ENCODE measurements at places on chromosomes 13 and 19. TPM values are rescaled to one million over a fixed set of nuclear protein-coding genes. Genes with fewer than 3 reads are reported as not detected.
A peak's percentile ranks its signal among the peaks of the same experiment; 100 is the strongest.

DNA sequence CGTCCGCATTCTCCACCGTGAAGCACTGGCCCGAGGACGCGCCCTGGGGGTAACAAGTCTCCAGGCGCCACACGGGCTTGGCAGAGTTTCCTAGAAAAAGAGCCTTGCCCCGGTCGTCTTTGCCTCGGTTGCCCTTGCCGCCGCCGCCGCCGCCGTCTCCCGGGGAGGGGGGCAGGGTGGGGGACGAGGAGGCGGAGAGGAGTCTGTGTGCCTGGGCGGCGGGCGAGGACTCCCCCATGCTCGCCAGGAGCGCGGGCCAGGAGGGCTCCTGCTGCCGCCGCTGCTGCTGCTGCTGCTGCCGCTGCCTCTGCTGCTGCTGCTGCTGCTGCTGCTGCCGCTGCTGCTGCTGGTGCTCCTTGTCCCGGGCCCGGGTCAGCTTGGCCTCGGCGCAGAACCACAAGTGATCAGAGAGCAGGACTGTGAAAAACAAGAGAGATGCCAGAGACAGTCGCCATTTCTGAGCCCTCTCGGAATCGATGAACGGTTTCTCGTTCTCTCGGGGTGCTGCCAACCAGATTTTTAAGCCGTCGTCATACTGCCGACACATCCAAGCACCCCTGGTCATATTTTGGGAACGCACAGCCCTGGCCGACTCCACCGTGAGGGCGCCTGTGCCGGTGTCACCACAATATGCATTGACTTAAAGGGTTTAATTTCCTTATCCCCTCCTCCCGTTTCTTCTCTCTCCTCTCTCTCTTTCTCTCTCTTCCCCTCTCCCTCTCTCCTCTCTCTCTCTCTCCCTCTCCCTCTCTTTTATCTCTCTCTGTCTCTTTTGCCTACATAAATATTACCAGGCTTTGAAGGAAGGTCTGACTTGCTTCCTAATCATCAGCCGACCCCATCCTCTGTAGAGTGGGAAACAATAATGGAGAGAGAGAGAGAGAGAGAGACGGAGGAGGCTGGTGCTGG lies 349.1 kb downstream of the LIG4 start:
- peak; percentile 65 for DNase-seq

DNA sequence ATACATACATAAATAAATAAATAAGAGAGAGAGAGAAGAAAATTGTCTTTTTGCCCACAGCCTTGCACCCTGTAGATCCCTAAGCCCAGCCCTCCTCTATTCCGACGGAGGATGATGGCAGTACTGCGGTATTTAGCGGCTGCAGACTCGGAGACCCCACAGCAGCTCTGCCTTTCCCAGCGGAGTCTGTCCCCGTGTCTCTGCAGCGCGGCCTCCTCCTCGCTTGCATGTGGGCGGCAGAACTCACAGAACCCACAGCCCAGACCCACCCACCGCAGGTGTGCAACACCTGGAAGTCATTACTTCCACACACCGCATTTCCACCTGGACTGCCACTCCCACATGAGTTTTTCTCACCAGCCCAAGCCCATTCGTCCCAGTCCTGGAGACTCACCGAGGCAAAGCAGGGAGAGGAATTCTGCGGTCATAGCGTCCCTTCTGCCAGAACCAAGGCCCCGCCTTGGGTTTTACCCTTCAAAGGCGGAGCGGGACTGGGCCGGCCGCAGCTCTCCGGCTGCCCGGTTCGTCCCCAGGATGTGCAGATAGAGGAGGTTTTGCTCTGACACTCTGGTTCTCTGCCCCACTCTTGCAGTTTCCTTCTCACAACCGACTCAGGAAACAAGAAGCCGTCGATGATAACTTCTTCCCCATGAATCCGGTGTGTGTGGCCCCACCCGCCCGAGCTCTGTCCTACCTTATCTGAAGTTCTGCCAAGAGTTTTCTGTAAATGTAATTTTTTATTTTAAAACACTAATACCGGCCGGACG lies at the start of gene VSTM1:
Gene VSTM1, minus strand, starts transcription at position 548 of the 767 bp plus-strand sequence. Its CDS starts 120 bp downstream, at position 428.
- no peak for DNase-seq

DNA sequence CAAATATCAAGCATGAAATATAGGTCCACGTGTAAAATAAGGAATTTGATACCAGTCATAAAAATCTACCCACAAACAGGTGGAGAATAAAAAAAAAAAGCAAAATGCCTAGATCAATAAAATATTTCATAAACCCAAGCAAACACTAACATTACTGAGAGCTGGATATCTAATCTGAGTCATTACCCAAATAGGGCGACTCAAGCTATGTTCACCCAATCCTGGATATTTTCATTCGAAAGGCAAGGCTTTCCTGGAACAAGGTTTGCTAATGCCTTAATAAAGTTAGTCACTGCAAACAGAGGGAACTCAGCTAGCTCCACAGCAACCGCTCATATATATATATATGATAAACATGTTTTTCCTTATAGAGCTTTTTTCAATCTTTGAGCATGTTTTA lies 33.5 kb upstream of the TM9SF2 start:
- no peak for DNase-seq

GRCh38 chr19:57900311-57900710 lies 11.5 kb upstream of the ZNF814 start:
- DNase-seq: no peak

DNA sequence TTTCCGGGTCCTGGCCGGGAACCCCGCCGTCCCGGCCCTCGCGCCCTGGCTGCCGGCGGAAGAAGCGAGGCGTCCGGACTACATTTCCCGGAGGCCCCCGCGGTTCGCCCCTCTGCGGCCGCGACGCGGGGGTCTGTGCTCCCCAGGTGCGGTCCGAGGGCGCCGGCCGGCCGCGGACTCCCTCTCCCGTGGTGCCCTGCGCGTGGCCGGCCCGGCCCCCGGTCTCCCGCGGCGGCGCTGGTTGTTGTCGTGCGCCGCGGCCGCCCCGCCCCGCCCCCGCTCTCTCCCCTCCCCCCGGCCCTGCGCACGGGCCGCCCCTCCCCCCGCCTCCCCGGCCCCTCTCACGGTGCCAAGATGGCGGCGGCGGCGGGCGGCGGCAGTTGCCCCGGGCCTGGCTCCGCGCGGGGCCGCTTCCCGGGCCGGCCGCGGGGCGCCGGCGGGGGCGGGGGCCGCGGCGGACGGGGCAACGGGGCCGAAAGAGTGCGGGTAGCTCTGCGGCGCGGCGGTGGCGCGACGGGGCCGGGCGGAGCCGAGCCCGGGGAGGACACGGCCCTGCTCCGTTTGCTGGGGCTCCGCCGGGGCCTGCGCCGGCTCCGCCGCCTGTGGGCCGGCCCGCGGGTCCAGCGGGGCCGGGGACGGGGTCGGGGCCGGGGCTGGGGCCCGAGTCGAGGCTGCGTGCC lies at the start of gene KMT2B:
Gene KMT2B, plus strand, starts transcription at position 339 of the 680 bp plus-strand sequence. Its CDS starts 16 bp downstream, at position 355.
- no peak for DNase-seq

DNA sequence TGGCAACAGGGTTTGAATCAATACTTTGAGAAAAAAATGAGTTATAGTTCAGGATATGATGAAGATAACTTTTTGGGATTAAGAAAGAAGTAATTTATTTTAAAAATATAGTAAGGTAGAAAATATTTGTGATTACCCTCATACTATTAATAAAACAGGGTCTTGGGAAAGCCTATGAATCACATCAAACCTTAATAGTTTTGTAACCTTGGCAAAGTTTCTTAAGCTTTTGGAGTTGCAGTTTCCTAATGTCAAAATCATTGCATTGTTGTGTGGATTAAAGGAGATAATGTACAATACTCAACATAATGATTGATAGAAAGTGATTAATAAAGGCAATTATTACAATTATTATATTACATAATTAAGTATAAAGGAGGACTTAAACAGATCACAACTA lies 149.0 kb downstream of the LMO7 start:
- no peak for DNase-seq

DNA sequence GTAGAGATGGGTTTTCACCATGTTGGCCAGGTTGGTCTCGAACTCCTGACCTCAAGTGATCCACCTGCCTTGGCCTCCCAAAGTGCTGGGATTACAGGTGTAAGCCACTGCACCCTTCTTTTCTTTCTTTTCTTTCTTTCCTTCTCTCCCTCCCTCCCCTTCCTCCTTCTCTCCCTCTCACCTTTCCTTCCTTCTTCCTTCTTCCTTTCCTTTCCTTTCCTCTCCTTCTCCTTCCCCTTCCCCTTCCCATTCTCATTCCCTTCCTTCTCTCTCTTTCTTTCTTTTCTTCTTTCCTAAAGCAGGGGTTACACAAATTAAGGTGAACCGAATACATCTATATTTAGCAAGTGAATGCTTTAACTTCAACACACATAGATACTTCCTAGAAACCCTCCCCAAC lies 58.0 kb upstream of the URI1 start:
- no peak for DNase-seq

DNA sequence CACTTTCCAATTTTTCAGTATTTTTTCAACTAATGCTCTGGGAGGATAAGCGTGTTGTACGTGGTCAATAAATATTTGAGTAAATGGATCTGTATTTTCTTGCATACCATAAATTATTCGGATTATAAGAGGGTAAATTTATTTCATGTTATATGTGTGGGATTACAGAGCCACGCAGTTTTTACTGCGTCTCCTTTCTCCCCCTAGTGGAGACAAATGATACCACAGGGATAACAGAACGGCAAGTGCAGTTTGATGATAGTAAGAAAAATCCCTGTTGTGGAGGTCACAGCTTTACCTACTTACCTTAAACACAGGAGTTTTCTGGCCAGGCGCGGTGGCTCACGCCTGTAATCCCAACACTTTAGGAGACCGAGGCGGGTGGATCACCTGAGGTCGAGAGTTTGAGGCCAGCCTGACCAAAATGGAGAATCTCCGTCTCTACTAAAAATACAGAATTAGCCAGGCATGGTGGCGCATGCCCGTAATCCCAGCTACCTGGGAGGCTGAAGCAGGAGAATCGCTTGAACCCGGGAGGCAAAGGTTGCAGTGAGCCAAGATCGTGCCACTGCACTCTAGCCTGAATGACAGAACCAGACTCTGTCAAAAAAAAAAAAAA lies 16.8 kb downstream of the MBD3L2B start:
- DNase-seq: peak; percentile 80

GRCh38 chr13:94323764-94324758 lies 155.4 kb downstream of the DCT start:
- no peak for DNase-seq

DNA sequence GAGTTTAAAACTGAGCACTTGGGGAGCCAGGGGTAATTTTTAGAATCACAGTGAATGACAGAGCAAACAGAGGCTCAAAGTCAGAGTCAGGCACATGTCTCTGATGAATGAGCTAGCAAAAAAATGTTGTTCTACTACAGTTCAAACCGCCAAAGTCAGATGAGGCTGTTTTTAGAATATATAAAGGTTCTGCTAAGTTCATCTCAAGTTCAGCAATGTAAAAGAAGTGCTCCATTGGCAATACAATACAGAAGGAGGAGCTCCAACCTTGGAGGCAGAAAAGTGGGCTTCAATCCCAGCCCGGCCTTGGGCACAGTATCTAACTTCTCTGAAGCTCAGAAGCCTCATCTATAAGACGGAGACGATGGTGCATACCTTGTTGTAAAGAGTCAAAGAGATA lies 70.1 kb upstream of the IPO5 start:
- no peak for DNase-seq

DNA sequence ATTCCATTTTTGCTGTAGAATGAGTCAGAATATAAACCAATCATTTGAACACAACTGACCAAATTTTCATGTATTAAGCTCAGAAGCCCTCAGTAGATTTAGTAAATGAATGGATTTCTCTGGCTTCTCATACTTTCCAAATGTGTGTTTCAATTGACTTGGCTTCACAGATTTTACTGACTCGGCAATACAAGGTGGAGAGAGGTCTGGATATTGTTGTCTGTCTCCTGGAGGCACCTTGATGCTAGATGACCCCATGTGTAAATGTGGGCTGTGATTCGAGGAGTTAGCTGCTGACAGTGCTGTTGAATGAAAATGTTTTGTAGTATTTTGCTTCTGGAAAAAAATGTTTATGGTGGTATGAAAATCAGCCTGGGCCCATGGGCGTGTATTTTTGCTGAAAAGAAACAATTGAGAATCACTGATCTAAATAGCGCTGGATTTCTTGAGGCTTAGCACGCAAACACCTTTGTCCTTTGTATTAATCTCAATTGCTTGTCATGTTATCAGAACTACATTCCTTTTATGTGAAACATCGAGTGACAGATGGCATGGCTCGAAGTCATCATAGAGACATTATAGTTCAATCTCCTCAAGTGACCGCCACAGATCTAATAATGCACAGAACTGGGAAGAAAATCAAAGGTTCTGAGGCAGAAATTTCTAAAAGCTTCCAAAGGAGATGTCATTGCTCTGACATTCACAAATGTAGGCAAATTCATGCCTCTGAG lies 41.2 kb upstream of the UBAC2 start:
- no peak for DNase-seq

- no peak for DNase-seq
Observed at GRCh38 chr19:44943801-44944249, 1.8 kb downstream of the APOC4 start.

GRCh38 chr19:49064768-49065611 lies at the start of gene NTF4:
Gene NTF4, minus strand, starts transcription at chr19:49064818. Its CDS starts 2,821 bp downstream, at chr19:49061997.
- no peak for DNase-seq

DNA sequence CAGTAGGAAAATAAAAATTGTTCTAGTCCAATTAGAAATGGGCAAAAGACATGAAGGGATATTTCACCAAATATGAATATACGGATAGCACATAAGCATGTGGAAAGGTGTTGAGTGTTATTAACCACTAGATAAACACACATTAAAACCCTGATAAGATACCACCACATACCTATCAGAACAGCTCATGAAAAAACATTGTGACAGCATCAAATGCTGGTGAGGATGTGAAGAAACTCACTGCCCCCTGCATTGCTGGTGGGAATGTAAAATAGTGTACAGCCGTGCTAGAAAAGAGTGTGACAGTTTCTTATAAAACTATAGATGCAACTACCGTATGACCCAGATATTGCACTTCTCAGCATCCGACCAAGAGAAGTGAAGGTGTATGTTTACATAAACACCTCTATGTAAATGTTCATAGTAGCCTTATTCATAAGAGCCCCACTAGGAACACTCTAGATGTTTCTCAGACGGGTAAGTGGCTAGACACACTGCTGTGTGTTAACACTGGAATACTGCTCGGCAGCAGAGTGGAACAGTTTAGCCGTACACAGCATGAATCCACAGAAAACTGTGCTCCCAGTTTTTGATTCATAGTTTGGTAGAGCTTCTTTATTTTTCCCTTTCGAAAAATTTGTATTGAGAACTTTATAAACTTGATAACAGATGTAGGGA lies 321.1 kb downstream of the MYO16 start:
- DNase-seq: no peak

ELAVL3 gene
- not detected for total RNA-seq

FXYD3 gene
- 0.68 TPM for total RNA-seq

PTPRS gene
- 17.5 TPM for total RNA-seq

AXL gene
- total RNA-seq: 11.2 TPM

SULT2A1 gene
- total RNA-seq: not detected

DACH1 gene
- total RNA-seq: 2.9 TPM

AP2A1 gene
- total RNA-seq: 52.1 TPM

Measured in dermis blood vessel endothelial cell (primary cell).